Activated CD8-positive, alpha-beta memory T cell treated with anti-CD3 and anti-CD28 coated beads for 48 hours (primary cell): ENCODE measurements at places on chromosomes 7 and 10.

DNA sequence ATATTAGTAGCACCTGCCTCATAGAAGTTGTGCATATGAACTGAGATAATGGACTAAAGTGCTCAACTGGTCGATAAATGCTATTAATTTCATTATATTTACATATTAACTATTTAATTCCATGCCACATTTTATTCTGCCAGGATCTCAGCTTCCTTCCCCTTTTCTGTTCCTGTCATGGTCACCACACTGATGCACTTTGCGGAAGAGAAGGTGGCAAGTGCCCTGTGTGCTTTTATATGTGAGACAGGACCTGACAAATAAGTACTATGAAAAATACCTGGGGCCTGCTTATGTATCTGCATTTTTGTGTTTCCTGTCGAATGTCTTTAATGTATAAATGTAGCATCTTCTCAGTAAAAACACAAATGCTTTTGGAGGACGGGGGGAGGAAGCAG, 12.2 kb downstream of the ATP6V0E2 start:
- no peak for DNase-seq

- DNase-seq = no peak
Observed at GRCh38 chr7:142450695-142451094, 192.8 kb upstream of the PRSS58 start.

DNA sequence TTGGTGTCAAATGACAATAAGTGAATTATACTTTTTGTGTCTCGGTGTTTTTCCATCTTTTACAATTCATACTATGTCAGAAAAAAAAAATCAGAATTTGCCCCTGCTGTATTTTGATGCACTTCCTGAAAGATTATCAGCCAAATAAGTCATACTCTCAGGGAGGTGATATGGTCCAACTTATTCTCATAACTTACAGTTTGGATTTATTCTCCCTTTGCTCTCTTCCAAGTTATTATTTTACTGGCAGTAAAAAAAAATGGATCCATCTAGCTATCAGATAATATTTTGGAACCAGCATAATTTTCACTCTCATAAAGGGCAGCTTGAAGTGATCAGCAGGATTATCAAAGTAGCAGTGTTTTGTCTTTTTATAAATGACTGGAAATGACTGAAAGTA, 337.1 kb downstream of the BMPER start:
- no peak for DNase-seq

GRCh38 chr7:98956937-98957336, 78.6 kb downstream of the TRRAP start:
- no peak for DNase-seq

DNA sequence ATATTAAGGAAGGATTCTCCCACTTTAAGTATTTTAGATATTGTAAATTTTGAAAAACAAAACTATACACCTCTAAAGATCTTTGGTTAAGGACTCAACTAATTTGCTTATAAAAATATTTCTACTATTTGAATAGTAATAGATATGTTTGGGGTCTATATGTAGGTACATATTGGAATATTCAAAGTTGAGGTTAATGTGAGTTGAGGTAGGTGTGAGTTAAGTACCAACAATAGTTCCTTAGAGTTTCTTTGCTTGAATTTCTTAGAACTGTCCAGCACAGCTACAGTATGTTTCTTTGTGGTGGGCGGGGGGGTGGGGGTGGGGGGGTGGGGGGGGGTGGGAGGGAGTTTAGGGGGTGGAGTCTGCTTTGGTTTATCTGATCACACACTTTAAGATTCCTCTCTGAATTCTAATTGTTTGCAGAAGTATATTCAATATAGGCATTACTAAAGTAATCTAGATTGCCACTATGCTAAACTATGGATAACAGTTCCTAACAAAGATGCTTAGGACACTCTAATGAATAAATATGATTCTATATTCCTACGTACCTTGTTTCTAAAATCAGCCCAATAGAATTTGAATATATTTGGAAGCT, 2.1 kb downstream of the GRM3 start:
- DNase-seq = no peak

DNA sequence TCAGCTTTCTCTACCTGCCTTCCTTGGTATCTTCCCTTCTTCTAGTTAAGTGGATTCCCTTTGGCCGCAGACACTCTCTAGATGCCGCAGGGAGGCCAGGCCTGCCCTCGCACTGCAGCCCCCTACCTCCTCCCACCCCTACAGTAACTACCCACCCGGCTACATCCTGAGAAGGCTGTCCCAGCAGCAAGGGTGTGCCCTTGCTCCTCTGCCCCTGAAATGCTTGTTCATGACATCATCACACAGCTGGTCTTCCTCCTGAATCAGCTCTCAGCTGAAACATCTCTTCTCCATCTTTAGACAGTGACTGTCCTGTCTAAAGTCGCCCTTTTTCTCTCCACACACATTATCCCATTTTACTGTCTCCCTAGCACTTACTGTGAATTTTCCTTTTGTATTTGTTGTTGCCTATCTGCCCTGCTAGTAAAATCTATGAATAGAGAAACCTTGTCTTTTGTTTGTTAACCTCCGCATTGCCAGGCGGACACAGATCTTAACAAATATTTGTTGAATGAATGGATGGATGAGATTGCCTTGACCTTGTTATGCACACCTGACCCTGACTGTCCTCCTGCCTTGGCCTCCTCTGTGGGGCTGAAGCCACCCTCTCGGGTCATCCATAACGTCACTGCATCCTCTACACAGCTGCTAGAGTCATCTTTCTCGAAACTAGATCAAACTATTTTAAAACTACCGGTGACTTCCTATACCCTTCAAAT, 108.9 kb upstream of the GATA3 start:
- no peak for DNase-seq

- no peak for DNase-seq
Observed at GRCh38 chr10:71842422-71842821, 8.6 kb downstream of the PSAP start.

- DNase-seq = no peak
Observed at GRCh38 chr7:45924283-45924682, 3.2 kb upstream of the IGFBP3 start.

DNA sequence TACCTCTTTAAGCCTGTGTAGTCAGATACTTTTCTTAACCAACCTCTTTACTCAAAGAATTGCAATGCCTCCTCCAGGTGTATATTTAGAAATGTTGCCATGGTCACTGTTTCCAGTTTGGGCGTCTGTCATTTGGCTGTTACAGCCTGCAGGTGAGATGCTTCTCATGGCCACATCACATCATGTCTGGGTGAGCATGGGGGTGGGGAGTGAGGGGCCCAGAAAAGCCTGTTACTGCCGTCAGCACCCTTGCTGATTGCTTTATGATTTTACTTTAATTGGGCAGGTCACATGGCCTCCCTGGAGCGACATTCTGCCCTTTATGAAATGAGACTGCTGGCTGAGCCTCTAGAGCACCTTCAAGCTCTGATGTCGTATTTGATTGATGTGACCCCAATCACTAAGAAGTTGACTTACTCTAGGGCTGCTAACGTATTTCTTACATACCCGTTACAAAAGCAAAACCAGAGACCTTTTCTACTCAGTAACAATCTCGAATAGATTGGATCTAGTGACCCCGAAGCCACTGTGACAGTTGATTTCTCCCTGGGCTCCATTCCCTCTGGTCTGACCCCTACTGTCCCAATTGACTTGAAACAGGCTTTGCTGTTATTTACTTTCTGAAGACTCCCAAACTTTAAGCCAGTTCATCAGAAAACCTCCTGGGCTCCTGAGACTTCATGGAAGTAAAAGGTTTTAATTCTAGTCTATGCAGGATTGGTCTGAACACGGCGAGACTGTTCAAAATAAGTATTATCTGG, 60.7 kb downstream of the OTUD1 start:
- no peak for DNase-seq

GRCh38 chr7:142892951-142893350, 7.4 kb upstream of the TRPV6 start:
- no peak for DNase-seq

DNA sequence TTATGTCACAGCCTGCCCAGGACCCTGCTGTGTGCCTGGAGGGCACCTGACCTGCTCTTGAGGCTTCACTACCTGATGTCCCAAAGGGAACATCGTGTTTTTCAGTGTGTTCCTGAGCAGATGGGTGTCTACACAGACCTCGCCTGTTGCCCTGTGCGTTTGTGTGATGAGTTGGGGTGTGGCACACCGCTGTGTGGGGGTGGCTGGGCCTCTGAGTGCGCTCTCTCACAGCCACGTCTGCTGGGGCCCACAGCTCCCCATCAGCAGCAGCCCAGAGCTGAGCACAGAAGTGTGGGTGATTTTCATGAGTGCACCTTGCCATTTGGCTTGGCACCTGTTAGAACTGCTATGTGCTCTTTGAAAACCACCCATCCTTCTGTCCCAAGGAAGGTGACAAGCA, 121.5 kb downstream of the NKX6-2 start:
- DNase-seq = no peak

- DNase-seq = no peak
Observed at GRCh38 chr7:112938863-112939573, 147.6 kb downstream of the GPR85 start.

DNA sequence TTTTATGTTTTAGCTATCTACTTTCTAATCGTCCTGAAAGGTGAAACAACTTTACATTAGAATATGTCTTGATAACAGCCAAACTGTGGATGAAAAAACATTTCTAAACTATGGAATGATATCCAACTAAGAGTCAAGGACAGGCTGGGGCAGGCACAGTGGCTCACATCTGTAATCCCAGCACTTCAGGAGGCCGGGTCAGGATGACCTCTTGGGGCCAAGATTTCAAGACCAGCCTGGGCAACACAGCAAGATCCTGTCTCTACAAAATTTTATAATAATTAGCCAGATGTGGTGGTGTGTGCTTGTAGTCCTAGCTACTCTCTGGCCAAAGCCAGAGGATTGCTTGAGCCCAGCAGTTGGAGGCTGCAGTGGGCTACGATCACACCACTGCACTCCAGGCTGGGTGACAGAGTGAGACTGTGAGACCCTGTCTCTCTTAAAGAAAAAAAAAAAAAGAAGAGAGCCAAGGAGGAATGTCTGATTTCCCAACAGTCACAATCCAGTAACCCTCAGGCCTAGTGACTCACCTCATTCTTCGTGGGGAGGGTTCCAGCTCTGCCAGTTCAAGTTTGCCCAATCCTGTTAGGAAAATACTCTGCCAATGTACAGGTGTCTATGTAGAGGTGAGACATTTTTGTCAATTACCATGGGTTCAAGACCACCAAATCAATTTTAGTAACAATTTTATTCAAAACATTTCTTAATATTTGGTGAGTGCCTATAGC, 14.6 kb upstream of the FZD1 start:
- no peak for DNase-seq

- no peak for DNase-seq
Observed at GRCh38 chr10:76230921-76231285, 799.5 kb downstream of the LRMDA start.

DNA sequence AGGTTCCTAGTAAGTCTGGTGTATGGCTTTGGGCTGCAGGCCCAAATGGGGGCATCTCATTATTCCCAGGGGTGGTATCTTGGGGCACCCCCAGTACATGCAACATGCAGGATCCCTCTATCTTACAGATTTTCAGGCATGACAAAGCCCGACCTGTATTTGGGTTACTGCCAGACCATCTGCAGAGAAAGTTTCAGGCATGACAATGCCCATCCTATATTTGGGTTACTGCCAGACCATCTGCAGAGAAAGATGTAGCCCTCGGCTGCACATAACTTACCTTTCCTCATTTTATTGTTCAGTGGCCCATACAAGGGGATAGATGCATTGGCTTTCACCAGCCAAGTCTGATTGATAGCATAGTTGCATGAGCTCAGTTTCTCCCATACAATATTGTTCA, 112.2 kb upstream of the RAB18 start:
- DNase-seq = no peak

DNA sequence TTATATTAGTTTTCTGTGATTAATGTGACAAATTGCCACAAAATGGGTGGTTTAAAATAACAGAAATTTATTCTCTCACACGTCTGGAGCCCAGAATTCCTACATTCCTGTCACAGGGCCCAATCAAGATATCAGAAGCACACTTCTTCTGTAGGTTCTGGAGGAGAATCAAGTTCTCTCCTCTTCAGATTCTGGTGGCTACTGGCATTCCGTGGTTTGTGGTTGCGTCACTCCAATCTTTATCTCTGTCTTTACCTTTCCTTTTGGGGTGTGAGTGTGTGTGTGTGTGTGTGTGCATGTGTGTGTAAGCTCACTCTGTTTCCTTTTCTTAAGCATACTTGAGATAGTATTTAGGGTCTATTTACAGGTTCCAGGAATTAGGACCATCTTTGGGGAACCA, 115.5 kb upstream of the DKK1 start:
- no peak for DNase-seq

GRCh38 chr10:21138769-21139340, 241.7 kb upstream of the NEBL start:
- no peak for DNase-seq

DNA sequence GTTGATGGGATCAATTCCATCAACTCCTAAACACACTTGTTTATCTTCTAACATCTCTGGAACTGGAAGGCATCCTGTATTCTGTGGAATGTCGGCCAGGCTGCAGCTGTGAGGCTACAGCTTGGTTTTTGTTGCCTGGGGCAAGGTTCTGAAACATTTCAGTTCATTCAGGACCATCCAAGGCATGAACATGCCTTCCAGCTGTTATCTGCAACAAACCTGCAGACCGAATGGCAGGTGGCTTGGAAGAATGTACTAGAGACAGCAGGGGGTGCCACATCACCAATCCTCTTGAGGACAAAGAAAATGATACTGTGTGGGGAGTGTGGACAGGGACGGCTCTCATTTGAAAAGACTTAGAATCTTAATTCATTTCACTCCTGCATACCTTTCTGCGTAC, 12.4 kb downstream of the PAPOLB start:
- DNase-seq = no peak

DNA sequence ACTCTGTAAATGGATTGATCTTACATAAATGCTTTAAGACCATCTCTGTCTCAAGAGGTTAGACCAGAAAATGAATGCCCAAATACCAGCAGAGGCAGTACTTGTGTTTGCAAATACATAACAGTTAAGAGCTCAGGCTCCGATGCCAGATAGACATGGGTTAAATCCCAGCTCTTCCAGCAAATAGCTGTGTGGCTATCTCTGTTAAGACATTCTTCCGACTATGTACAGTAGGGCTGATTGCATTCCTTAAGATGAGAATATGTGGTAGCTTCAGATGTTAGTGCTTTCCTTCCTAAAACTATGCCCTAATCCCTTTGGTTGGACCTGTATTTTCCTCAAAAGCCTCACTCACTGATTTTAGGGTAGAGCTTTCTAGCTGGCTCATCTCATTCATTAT, 2.2 kb downstream of the IDE start:
- no peak for DNase-seq

DNA sequence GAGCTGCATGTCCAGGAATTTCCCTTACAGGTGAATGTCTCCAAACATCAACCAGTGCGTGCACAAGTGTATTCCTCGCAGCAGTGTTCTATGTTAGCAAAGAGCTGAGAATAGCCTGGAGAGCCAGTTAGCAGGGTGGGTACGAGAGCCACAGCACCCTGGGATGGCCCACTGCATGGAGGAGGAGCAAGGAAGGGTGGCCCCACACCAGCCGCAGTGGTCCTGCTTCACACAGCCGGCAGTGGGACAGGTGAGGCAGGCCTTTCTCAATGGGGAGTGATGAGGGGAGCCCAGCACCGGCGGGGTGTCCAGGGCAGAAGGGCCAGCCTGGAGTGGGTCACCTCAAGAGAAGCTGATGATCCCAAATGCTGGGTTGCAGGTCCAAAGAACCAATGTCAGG, 240.7 kb downstream of the TCERG1L start:
- no peak for DNase-seq
